ENCODE measurements at places on chromosomes 4 and X.

- no peak for DNase-seq
These were observed 43.9 kb downstream of the RAB40A start for GRCh38 chrX:103475381-103475780.

DNA sequence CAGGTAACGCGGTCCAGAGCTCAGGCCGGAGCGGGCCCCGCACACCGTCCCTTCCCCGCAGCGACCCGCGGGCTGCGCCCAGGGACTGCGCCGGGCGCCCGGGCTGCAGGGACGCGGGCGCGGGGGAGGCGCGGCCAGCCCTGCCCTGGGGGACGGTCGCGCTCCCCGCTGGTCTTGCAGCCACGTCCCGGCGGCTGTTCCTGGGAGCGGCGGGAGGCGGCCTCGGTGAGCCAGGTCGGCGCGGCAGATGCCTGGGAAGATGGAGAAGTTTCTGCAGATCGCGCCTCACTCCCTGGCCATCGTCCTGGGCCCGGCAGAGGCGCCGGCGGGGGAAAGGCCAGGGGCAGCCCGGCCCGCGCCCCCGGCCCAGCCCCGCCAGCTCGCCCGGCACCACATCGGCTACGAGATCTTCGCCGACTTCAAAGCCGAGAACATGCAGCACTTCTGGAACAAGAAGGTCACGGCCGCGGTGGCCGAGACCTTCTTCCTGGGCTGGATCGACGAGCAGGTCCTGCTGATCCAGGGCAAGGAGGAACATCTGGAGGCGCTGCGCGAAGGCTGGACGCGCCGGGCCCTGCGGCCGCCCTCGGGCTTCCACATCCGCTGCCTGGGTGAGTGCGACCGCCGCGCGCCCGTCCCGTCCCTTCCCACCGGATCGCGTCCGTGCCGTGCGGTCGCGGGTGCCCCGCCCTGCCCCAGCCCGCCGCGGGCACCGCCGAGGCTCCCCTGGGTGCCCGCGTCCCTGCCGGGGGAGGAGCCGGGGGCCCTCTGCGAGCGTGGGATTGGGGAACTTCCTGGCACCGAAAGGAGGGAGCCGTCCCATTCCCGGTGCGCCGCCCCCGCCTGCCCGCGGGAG lies 107.4 kb upstream of the STOX2 start:
- no peak for DNase-seq

DNA sequence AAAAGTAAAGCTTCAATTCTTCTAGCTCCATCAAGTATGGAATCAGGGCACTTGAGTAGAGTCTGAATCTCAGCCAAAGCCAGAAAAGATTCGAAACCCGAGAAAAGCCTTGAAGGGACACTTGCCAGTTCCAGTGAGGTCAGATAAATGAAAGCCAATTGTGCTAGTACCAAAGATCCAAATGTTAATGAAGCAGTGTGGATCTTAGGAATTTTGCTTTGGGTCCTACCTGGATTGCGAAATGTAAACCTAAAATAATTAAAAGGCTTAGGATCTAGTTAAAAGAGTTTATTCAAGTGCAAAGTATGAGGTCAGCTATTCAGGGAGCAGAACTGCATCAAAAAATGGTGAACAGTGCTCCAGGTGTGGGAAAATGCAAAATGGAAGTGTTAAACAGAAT lies 552.6 kb downstream of the NAP1L3 start:
- DNase-seq: no peak

- DNase-seq: no peak
These were observed 51.2 kb downstream of the RPGR start for GRCh38 chrX:38276089-38276488.

GRCh38 chr4:173556398-173557131 lies 26.5 kb upstream of the HAND2 start:
- DNase-seq: no peak

DNA sequence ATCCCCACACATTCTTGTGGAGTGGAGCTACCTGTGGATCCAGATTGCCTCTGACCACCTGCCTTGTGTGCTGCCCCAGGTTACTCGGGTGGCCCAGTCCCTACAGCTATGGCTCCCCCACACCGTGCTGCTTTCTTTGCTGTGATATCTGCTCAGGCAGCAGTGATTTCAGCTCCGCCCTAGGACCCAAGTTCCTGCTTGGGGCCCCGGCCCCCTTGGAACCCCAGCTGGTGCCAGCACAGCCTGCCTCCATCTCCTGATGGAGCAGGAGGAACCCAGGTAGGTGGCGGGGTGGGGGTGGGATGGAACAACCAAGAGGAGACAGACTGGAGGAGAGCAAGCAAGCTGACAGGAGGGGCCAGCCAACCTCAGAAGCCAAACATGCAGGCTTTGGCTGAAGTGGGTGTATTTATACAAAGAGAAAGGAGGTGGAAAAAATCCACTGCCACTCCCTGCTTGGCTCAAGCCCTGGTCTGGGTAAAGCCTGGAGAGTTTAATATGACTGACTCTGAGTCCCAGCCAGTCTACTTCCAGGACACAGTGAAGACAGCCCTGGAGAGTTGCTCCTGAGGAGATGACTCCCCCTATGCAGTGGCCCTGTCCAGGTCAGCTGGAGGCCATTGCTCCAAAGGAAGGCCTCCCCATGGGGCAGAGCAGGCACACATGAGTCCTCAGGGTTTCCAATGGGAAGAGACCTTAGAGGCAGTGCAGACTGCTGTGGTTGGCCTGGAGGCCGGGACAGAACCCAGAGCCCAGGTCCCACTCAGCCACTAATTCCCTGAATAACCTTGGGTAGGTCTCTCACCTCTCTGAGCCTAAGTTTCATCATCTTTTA lies 197.1 kb upstream of the MAMLD1 start:
- DNase-seq: no peak

DNA sequence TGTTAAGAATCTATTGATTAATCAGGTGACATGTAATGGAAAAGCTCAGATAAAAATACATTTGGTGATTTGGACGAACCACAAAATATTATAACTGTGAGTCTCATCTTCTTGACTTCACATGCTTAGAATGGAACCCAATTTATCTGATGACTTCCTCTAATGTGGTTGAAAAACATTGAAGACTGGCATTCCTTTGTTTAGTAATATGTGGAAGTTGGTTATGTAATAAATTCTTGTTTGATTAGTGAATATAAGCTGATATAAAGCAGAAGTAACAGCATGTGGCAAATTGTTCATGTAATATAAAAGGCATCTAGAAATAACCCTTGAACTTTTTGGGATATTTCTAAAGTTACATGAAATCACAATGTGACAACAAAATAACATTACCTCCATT lies 9.7 kb downstream of the GIMD1 start:
- no peak for DNase-seq

DNA sequence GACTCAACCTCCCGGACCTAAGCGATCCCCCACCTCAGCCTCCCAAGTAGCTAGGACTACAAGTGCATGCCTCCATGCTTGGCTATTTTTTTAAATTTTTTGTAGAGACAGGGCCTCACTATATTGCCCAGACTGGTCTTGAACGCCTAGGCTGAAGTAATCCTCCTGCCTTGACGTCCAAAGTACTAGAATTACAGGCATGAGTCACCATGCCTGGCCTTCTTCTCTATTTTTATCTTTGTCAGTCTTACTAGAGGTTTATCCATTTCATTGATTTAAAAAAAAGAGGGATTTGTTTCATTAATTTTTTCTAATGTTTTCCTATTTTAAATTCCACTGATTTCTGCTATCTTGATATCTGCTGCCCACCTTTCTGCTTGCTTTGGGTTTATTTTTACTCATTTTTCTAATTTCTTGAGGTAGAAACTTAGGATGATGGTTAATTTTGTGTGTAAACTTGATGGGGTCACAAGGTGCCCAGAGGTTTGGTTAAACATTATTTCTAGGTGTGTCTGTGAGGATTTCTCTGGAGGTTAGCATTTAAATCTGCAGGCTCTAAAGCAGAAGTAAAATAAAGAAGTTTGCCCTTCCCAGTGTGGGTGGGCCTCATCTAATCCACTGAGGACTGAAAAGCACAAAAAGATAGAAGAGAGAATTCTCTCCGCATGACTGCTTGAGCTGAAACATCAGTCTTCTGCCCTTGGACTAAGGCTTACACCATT lies 116.2 kb upstream of the DCLK2 start:
- no peak for DNase-seq

- DNase-seq: no peak
These were observed 39.1 kb upstream of the ANXA3 start for GRCh38 chr4:78512357-78512920.

DNA sequence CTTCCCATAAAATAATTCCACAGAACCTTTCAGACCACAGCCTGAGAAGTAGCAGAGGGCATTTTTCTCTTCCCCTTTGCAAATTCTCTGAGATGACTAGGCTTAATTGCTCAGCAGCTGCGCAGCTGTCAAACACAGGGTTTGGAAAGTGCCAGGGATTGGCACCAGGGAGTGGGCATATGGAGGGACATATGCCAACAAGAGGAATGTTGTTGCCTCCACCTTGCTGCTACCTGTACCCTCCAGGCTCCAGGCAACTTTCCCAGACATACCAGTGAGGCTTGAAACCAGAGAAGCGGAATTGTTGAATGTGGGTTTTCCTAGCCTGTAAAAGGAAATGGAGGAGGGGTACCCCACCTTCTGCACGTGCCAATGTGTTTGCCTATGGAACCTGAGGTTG lies 256.2 kb upstream of the GPR101 start:
- DNase-seq: no peak

- DNase-seq: no peak
These were observed 1.4 kb upstream of the ARHGAP6 start for GRCh38 chrX:11666952-11667685.

- DNase-seq: no peak
These were observed 6.6 kb upstream of the MAGEB17 start for GRCh38 chrX:16160729-16161128.

DNA sequence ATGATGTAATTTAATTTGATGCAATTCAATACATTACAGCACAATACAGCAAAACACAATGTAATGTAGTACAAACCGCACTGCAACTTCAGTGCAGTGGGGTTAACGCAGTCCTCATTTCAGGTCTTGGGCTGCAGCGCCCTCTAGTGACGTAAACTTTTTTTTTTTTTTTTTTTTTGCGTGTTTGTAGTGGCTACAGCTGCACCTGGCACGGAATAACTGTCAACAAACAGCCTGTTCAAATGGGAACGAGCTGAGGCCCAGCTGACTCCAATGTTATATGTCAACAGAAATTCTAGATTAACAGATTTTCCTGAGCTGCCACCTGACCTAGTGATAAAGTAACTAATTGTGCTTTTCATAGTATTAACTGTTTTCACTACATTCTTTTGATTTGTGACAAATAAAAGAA lies 33.5 kb upstream of the RASSF6 start:
- DNase-seq: peak; percentile 75

DNA sequence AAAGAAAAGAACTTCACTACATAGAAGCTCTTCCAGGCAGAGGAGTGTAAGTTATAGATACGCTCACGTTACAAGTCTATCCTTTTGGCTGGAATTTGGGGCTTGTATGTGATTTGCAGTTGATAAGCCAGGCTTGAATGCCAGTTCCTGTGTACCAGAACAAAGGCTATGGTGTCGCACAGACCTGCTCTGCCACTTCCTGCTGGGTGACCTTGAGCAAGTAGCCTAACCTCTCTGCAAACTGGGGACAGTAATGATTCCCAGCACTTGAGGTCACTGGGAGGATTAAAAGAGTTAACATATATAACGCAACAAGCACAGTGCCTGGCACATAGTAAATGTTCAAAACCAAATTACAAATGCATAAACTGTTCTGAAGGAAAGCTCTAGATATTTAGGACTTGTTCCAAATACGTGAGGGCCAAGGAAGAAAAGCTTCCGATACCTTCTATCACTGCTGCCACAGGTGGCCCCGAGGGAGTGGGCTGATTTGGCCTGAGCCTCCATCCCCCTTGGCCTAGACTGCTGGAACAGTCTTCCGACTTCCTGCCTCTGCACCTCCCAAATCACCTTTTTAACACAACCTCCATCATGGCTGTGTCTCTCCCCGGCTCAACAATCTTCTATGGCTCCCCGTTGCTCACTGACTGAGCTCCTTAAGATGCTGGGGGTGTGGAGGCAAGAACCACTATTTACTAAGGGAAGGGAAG lies 1.3 kb upstream of the SOWAHD start:
- DNase-seq: no peak
